ENCODE measurements at places on chromosomes 1 and 21.

GRCh38 chr21:45178070-45178608 lies 103.8 kb downstream of the ADARB1 start:
- peak; percentile 52 for DNase-seq

- peak; percentile 94 for DNase-seq
Observed at GRCh38 chr1:152036267-152037216, at the start of gene S100A11. S100A11 (minus strand) TSS chr1:152037004; CDS start chr1:152036915, 89 bp downstream.

GRCh38 chr1:6272868-6273267 lies 12.0 kb upstream of the GPR153 start:
- no peak for DNase-seq

DNA sequence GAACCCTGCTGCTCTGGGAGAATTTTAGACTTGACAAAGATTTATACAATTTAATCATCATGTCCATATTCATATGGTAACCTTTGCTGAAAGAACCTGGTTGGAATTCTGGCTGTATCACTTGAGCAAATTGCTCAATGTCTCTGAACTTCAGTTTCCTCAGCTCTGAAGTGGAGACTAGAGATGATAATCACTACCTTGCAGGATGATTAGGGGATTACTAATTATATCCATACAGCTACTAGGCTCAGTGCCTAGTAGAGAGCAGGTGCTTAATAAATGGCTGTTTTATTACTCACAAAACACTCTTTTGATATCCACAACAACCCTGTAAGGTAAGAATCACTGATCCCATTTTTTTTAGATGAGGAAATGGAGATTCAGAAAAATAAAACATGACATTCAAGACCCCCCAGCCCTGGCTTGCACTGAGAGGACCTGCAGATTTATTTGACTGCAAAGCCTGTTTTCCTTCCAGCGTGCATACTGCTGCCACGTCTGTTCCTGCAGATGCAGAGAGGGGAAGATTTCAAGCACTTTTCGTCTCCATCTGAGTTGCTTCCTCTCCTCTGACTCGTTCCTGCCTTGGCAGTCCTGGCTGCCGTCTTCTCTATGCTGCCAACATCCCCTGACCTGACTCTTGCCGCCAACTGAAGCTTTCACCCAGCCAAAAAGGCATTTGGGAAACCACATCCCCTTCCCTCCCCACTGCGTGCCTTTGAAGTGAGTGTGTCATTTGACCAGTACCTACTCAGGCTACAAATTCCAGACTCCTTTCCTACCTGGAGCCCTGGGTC lies 203.0 kb downstream of the PLPP3 start:
- peak; percentile 81 for DNase-seq

DNA sequence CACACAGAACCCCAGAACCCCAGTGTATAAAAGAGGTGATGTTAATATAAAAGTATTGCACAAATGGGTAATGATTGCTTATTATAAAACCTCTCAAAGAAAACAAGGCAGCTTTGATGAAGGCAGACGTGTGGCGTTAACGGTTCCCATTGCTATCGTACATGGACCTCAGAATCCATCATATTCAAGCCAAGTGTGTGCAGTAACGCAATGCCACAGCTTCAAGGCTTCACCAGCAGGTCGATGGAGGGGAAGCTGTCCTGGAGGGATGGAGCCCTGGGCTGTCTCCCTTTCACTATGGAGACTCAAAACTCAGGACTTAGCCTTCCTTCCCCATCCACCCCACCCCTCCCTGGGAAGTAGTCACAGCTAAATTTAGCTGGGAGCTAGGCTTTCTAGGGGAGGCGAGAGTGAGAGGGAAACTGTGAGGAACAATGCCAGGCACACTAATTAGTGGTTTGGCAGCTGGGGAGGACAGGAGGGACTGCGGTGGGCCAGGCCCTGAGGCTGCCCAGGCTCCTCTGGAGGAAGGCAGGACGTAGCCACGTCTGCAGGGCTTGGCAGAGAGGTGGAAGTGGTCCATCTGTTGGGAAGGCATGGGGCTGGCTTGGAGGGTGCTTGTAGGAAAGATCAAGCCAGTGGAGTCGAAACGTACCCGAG lies 121.2 kb downstream of the HMGB4 start:
- no peak for DNase-seq

DNA sequence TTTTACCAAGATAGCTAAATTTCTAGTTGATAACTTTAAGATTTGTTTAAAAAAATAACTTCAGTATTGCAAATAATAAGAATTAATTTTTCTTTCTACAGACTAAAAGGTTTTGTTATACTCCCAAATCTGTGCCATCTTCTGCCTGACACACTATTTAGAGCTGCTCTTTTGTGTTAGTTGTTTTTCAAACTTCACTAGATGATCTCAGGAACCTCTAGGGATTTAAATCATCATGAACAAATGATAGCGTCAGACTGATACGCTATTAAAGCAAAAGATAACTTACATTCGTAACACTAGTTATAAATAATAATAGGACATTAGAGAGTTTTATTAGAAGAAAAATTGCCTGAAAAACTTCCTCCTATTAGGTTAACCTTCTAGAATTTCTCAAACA lies 243.1 kb upstream of the CXADR start:
- DNase-seq: no peak

Data from coronary artery (tissue), 2 donors.